ENCODE measurements at places on chromosomes 11 and 22.

DNA sequence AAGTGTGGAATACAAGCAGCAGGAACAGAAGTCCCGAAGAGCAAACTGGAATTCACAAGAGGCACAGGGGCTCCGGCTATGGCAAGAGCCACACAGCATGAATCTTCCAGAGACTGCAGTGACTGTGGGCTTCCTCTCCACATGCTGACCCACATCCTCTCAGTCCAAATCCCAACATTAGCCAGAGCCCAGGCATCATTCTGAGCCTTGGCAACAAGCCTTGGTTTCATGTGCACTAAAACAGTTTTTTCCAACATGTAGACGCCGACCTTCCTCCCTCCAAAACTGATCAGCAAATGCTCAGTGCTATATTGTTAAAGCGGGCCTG lies 91.7 kb upstream of the CSNK2A3 start:
- DNase-seq: no peak

DNA sequence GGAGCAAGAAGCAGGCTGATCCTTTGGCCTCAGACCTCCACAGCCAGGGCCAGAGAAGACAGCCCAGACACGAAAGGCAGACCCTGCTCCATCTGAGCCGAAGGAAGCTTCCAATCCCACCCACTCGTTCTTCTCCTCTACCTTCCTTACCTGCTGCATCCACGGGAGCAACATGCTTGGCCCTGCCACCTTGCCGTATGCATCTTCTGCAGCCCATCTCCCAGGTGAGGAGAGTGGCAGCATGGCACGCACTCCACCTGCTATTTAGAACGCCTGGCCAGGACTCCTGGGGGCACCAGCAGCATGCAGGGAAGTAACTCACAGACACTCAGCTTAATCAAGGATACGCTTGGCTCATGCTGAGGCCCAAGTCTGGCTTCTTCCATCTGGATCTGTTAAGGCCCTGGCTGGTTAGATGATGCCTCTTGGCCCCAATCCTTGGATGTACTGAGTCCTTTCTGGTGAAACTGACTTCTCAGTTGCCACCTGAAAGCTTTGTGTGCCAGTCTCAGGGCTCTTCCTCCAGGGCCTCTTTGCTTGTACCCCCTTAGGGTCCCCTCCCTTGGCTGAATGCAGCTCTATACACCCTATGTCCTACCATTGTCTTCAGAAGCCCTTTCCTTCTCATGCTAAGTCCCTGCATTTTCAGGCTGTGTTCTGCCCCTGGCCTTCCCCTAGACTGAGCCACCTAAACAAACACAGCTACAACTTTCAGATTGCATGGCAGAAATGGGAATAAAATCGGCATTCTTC lies 604.9 kb downstream of the BUD13 start:
- no peak for DNase-seq

- peak; percentile 70 for DNase-seq
Observed at GRCh38 chr11:33500861-33501479, 199.7 kb downstream of the C11orf91 start.

DNA sequence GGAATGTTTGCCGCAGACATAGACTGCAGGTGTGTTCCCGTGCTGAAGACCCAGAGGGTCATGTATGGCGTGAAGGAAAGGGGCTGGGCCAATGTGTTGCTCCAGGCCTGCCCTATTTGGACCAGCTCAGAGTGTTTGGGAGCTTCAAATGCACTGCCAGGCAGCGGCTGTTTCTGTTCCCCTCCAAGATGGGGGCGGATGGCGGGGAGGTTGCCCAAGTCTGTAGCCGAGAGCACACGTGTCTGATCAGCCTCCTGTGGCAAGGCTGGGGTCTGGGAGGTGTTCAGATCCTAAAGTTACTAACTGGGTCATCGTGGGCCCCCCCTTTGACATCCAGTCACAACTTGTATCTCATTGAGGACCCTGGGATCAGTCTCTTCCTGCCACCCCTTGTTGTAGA lies 45.5 kb downstream of the CACNA1I start:
- no peak for DNase-seq

- no peak for DNase-seq
Observed at GRCh38 chr11:116202922-116203321, 569.9 kb downstream of the BUD13 start.
